ENCODE measurements at places on chromosomes 5 and 9.

DNA sequence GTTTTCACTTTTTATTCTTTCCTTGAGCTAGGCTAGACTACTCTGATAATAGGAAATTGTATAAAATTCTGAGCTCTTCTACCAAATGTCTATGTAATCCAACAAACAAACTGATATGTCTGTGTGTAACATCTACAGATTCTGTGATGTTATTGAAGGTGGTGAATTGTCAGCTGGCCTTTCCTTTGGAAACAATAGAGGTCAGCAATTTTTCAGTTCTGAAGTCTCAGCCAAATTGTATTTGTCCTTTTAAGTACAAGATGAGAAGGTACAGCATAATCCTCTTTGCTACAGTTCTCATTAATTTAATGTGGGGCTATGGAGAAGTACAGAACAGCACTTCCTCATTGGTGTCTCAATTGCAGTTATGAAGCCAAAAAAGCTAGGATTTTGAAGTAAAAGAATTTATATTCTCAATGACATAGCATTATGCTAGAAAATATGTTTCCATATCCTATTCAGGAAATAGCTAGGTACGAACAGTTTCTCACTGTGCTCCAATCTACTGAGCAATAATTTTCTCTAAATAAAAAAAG, 198.0 kb downstream of the HINT1 start:
- H3K4me3 ChIP-seq = no peak overlapping the region
- no peaks in the 10 kb centered on the region for H3K27me3 ChIP-seq
- no peaks in the 10 kb centered on the region for H3K4me1 ChIP-seq
- peaks cover 4% of the 10 kb centered on the region for H3K36me3 ChIP-seq
- peak overlapping the region; percentile 60 for H3K27ac ChIP-seq

DNA sequence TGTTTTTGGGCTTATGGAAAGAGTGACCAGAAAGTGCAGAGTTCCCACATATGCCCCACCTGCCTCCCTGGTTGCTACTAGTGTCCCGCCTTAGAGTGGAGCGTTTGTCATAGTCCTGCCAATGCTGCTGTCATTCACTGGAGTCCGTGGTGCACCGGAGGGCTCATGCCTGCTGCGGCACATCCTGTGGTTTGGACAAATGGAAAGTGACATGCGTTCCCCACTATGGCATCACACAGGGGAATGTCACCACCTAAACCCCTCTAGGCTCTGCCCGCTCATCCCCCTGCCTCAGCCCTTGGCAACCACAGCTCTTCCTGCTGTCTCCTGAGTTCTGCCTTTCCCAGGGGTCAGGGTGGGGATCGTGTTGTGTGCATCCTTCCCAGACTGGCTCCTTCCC, 29.2 kb downstream of the IRX4 start:
- no peak overlapping the region for H3K4me3 ChIP-seq
- no peaks in the 10 kb centered on the region for H3K4me1 ChIP-seq
- H3K27ac ChIP-seq = no peak overlapping the region
- no peaks in the 10 kb centered on the region for H3K36me3 ChIP-seq

DNA sequence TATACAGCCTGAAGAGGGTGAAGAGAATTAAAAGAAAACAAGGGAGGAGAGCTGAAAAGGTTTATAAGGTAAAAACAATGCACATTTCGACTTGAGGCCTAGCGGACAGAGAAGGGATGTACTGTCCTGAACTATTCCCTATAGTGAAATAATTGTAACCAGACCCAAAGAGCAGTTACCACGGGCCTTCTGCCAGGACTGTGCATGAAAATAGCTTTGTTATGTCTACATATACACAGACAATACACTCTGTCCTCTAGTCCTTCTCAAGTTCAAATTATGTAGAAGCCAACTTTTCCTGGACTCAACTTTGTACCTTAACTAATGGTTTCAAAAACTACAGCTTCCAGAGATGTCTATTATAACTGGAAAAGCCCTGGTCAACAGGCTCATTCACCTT, 223.7 kb downstream of the PCSK5 start:
- no peak overlapping the region for H3K4me3 ChIP-seq
- no peak overlapping the region for H3K27ac ChIP-seq
- H3K36me3 ChIP-seq = no peaks in the 10 kb centered on the region
- H3K27me3 ChIP-seq = no peaks in the 10 kb centered on the region
- peaks cover 19% of the 10 kb centered on the region for H3K4me1 ChIP-seq
- no peak for DNase-seq

- peaks cover 8% of the 10 kb centered on the region for H3K27me3 ChIP-seq
- H3K4me3 ChIP-seq = no peak overlapping the region
- H3K4me1 ChIP-seq = no peaks in the 10 kb centered on the region
- no peak for DNase-seq
- no peaks in the 10 kb centered on the region for H3K36me3 ChIP-seq
- no peak overlapping the region for H3K27ac ChIP-seq
These were observed 80.8 kb upstream of the ADCY2 start for GRCh38 chr5:7315118-7315517.

- no peak overlapping the region for H3K4me3 ChIP-seq
- H3K4me1 ChIP-seq = peaks cover 6% of the 10 kb centered on the region
- no peaks in the 10 kb centered on the region for H3K36me3 ChIP-seq
- peaks cover 41% of the 10 kb centered on the region for H3K27me3 ChIP-seq
These were observed 257.5 kb downstream of the DMAC1 start for GRCh38 chr9:7542126-7542525.

DNA sequence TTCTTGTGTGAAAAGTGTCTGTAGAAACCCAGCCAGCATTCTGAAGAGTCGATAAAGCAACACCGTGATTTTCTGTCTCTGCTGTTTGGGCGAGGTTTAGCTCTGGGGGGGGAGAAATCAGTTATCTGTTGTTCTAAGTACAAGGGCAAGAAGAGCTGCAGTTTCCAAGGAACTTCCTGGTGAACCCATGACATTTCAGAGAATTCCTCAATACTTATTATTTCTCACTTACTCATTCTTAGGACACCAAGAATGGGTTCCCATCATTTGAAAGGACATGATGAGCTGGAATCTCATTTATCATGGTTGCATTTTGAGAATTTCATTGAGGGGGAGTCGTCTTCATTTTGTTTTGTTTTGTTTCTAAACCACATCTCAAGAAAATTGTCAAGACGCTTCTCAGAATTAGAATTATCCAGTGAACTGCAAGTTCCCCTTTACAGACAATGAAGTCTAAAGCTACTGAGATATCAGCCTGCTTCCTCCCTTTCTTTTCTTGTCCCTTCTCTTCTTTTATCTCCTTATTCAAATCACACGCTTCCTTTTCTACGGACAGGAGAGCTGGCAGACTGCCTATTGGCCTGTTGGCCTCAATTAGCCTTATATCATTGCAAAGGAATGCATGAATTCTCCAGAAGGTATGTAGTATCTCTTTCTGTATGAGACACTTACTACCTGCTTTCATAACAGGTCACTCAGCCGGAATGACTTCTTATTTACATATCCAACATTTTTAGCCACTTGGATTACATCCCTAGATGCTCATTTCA, 53.7 kb downstream of the ZNF462 start:
- DNase-seq = no peak
- H3K27ac ChIP-seq = no peak overlapping the region
- H3K36me3 ChIP-seq = no peaks in the 10 kb centered on the region

- H3K36me3 ChIP-seq = no peaks in the 10 kb centered on the region
- no peak overlapping the region for H3K27ac ChIP-seq
- no peak overlapping the region for H3K4me3 ChIP-seq
- peaks cover 3% of the 10 kb centered on the region for H3K4me1 ChIP-seq
These were observed 17.6 kb downstream of the SPACA9 start for GRCh38 chr9:132896264-132896663.

DNA sequence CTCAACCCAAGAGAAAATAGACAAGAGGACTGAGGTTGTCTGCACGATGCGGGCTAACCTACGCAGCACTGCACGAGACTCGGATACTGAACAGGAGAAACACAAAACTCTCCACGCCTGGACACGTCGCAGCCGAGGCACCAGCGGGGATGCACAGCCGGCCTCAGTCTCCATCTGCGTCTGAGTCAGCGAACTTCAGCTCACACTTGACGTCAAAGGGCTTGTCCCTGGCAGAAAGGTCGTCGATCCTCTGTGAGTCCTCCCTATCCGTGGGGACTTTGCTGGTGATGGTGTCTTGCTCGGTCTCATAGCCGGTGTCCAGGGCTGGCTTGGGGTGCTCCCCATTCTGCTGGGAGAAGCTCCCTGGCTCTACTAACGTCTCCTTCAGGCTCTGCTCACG, 60.2 kb downstream of the SECISBP2 start:
- H3K27ac ChIP-seq = peak overlapping the region; percentile 85
- no peak overlapping the region for H3K4me3 ChIP-seq
- peaks cover 58% of the 10 kb centered on the region for H3K4me1 ChIP-seq
- H3K36me3 ChIP-seq = peaks cover 15% of the 10 kb centered on the region

- peaks cover 16% of the 10 kb centered on the region for H3K4me1 ChIP-seq
- no peak overlapping the region for H3K27ac ChIP-seq
- no peak overlapping the region for H3K4me3 ChIP-seq
These were observed 235.9 kb downstream of the DMRTA1 start for GRCh38 chr9:22682536-22682935.
